ENCODE measurements at places on chromosomes 3 and 15. TPM values are rescaled to one million over a fixed set of nuclear protein-coding genes. Genes with fewer than 3 reads are reported as not detected.

The WDR93 gene
- 0.20 TPM for total RNA-seq

The ZNF660 gene
- not detected for total RNA-seq

The DMXL2 gene
- 25.4 TPM for total RNA-seq

The DAZL gene
- not detected for total RNA-seq

The GATA2 gene
- total RNA-seq, result 5.5 TPM

The NLGN1 gene
- total RNA-seq, result not detected

The MAPK6 gene
- 53.5 TPM for total RNA-seq

The CFAP20DC gene
- total RNA-seq, result 1.7 TPM

The NMB gene
- total RNA-seq, result 23.5 TPM

The CNTN4 gene
- not detected for total RNA-seq

The ZDHHC19 gene
- 0.21 TPM for total RNA-seq

The TNNC1 gene
- total RNA-seq, result 1.4 TPM

The SLC24A5 gene
- total RNA-seq, result not detected

The CFAP100 gene
- not detected for total RNA-seq

The BTD gene
- 14.7 TPM for total RNA-seq

The ERICH6 gene
- total RNA-seq, result 0.07 TPM

The ARGFX gene
- total RNA-seq, result not detected

The IGF1R gene
- 61.9 TPM for total RNA-seq

The KLHL6 gene
- total RNA-seq, result not detected

The CHRNA5 gene
- total RNA-seq, result 27.3 TPM

The TRIM42 gene
- not detected for total RNA-seq

The SCN5A gene
- total RNA-seq, result 1.3 TPM

The AMT gene
- 0.29 TPM for total RNA-seq

The CCK gene
- total RNA-seq, result 1.4 TPM

The OSTN gene
- total RNA-seq, result not detected

The PTH1R gene
- total RNA-seq, result 0.28 TPM

The ADAMTS17 gene
- 0.20 TPM for total RNA-seq

The ENTPD3 gene
- not detected for total RNA-seq

The SCAANT1 gene
- total RNA-seq, result not detected

The SNRK gene
- total RNA-seq, result 5.4 TPM

The RLBP1 gene
- not detected for total RNA-seq

The LMAN1L gene
- total RNA-seq, result not detected

The KLHL40 gene
- not detected for total RNA-seq

The GOLGA8T gene
- total RNA-seq, result 0.66 TPM

The PP2D1 gene
- total RNA-seq, result not detected

The FAM227B gene
- 1.1 TPM for total RNA-seq

The UBXN7 gene
- total RNA-seq, result 10.2 TPM

The WNT5A gene
- total RNA-seq, result 0.64 TPM

The TM4SF18 gene
- total RNA-seq, result 44.7 TPM

The LIPC gene
- 0.16 TPM for total RNA-seq

The PAQR5 gene
- total RNA-seq, result 123 TPM

The DZIP1L gene
- total RNA-seq, result 6.8 TPM

The CLDND1 gene
- total RNA-seq, result 57.6 TPM

The SCG5 gene
- 2.2 TPM for total RNA-seq

The GOLGA8O gene
- total RNA-seq, result 0.19 TPM

The ARF4 gene
- 198 TPM for total RNA-seq

The PLA2G4E gene
- total RNA-seq, result not detected

The FES gene
- total RNA-seq, result 0.71 TPM

The CYP1A2 gene
- total RNA-seq, result not detected

The MTFMT gene
- total RNA-seq, result 23.7 TPM

The ZNF35 gene
- total RNA-seq, result 6.0 TPM

The ARL14 gene
- total RNA-seq, result 1.3 TPM
